ENCODE measurements at places on chromosomes 2 and 18.

- DNase-seq = no peak
Measured at GRCh38 chr2:3683748-3684454, 19.5 kb upstream of the DCDC2C start.

GRCh38 chr2:232235716-232236115 lies 142.8 kb upstream of the ALPP start:
- DNase-seq = no peak

DNA sequence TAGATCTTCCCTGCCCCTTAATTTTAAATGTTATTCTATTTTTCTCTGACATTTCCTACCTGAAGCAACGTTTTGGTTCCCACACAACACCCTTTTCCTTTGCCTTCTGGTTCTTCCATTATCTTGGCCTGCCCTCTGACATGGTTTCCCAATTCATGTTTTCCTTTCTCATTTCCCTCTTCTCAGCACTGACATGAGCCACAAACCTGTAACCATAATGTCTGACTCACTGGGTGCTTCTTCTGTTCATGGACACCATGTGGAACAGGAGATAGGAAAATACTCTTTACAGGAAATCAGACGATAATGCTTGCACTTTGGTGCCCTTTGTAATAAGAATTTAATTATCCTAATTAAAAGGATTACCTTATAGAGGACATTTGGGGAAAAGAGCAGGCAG lies 142.0 kb downstream of the ZEB2 start:
- no peak for DNase-seq

GRCh38 chr2:29657674-29658073 lies 263.7 kb downstream of the ALK start:
- DNase-seq = no peak

DNA sequence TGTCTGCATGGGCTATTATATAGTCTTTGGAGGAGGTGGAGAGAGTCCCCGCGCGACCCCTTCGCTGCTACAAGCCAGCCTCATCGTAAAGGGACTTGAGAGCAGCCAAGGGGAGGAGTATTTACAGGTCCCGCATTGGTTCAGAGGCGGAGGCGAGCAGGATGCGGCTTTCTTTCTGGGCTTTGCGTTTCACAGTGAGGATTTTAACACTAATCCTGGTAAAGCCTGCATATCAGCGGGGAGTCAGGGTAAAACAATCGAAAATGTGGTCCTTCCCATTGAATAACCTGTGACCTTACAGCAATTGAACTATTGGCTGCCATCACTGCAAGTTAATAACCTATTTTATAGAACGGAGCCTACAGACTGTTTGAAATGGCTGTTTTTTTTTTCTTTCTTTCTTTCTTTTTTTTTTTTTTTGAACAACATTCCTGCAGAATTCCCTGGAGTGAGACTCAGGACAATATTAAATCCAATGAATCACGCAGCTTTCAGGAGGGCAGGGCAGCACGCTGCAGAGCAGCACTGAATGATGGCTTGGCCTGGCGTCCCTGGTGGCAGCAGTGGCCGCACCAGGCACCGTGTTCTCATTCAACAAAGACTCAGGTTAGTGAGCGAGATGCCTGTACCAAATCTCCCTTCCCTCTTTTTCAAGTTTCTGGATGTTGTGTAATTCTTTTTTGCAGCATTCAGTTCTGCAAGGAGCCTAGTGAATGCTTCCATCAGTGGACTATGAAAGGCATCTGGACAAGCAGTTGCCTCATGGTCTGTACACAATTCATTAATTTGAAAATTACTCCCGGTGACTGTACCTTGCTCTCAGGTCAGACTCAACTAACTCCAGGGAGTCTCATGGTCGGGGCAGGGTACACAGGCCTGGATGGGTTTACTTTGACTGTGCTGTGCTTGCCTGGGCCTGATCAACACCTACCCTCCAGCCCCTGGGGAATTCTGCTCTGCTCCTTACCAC lies 19.8 kb downstream of the SMIM21 start:
- DNase-seq = no peak

DNA sequence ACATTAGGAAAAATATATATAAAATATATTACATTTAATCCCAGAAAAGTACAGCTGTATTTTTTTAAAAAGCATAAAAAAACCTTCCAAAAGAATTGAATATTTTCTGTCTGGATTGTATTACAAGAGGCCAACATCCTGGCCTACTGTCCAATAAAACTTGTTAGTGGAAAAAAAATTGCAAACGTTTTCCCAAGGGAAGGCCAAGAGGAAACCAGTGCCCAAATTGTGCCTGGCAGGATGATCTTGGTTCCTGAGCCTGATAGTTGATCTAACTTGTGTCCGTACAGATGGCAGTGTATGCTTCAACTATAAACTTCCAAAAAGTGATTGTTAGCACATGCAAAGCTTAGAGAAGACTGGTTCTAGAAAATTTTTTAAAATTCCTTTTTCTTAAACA lies 90.6 kb upstream of the LPIN2 start:
- DNase-seq = no peak

DNA sequence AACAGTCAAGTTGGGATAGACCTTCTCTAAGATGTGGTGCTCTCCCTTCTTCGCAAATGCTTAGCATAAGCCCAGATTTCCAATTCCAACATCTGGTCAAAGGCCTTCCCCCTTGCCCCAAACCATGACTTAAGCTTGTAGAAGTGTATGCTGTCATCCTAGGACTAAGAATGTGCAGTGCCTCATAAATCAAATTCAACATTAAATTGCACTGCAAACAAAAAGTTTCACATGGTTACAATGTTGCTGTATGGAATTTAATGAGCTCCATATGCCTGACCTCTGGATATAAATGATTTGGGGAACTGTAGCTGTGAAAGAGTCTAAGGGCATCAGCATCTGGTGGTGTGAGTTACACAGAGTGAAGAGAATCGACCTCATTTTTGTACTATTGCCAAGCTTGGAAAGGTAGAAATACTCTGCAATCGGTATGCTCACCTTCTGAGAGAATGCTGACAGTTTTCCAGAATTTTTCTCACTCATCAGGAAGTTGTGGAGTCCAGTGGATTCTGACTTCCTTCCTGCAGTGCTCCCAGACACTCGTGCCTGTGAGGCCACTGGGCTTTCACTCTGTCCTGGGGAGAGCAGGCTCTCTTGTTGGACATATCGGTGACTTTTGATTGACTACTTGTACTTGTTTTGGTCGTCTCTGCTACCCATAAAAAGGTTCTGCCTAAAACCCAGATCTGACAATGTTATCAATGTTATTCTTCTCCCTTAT lies 40.6 kb downstream of the FASTKD2 start:
- DNase-seq = no peak

GRCh38 chr2:240436683-240437550 lies 1.5 kb downstream of the GPC1 start:
- no peak for DNase-seq

DNA sequence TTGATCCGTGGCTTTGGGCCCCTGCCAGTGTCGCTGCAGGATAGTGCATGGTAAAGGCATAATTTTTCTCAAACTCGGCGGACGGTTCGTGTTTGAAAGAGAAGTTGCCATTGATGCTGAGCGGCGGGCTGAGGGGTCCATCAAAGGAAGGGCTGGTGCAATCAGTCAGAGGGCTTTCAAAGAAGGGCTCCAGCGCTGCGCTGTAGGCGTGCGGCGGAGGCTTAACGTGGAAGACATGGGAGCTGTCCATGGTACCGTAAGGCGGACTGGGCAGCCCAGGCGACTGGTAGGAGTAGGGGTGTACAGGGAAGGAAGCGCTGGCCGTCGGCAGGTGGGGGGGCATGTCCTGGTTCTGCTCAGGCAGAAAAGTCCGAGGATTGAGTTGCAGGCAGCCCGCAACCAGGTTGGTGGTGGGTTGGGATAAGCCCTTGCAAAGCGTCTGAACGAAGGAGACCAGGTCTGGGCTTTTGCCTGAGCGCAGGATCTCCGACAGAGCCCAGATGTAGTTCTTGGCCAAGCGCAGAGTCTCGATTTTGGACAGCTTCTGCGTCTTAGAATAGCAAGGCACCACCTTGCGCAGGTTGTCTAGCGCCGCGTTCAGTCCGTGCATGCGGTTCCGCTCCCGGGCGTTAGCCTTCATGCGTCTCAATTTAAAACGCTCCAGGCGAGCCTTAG lies 2.3 kb downstream of the NEUROD1 start:
- no peak for DNase-seq

DNA sequence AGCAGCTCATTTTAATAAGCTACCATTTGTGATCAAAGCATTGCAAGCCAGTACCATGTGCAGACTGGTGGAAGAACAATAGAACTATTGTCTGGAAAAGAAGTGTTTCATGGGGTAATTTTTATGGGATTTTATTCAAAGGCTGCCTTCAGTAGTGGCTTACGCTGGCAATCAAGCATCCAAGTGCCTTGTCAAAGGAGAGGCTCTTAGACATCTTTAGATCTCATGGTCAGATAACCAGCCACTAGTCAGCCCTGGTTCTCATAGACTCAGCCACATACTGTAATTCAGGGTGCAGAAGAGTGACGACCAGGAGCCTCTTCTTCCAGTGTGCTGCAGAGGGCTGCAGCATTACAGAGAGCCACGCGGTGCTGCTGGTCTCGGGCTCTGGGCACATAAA lies 98.5 kb upstream of the NOSTRIN start:
- no peak for DNase-seq

DNA sequence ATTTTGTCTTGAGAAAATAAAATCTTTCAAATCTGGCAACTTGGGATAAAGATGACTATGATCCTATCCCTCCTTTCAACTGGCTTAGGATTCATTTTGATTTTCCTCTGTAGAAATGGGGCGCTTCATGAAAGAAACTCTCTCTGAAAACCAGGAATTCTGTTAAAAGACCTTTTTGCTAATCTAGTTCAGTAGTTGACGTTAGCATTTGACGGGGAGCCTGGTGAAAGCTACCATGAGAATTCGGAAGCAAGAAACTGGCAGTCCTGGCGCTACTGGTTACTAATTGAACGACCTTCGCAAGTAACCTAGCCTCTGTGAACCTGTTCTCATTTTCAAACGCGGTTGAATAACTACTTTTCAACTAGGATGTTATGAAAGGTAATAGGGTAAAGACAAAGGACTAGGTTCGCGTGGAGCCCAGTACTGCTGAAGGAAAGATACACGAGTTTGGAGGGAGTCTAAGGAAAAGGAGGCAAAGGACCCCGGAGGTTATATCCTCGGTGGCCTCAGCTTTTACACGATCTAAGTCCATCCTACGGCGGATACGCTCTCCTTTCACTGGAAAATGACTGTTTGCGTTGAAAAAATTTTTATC lies 604 bp upstream of the STK11IP start:
- DNase-seq = no peak

DNA sequence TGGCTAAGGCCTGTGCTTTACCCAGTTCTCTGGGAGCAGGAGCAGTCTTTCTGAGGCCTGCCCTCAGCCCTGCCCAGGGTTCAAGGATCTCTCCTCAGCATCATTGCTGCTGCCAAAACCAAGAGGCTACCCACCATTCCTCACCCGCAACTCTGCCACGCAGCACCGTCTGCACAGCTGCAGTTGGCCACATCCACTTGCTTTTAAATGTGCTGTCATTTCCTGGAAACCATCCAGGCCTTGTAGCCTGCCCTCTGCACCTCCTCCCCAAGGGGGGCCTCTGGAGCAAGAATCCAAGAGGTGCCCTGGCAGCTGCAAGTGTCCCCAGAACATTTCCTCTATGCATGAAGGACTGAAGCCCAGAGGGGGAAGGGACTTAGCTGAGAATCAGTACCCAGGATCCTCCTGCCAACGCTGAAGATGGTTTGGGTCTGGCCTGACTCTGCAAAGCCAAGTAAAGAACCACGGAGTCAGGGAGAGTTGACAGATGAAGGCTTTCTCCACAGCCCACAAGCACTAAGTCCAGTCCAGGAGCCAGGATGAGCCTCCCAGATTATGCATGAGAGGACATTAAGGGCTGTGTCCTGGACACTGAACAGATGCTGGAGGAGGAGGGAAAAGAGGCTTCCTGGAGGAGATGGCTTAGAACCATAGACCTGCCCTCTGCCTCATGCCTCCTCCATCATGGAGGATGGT lies 14.9 kb downstream of the EMX1 start:
- DNase-seq = no peak

DNA sequence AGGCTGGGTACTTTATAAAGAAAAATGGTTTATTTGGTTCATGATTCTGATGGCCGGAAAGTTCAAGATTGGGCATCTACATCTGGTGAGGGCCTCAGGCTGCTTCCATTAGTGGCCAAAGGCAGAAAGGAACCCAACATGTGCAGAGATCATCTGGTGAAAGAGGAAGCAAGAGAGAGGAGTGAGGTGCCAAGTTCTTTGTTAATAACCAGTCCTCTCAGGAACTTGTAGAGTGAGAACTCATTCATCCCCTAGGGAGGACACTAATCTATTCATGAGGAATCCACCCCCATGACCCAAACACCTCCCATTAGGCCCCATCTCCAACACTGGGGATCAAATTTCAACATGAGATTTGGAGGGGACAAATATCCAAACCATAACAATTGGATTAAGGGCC lies 17.8 kb upstream of the SERPINE2 start:
- no peak for DNase-seq

- no peak for DNase-seq
Measured at GRCh38 chr2:30255466-30256408, 24.4 kb downstream of the LBH start.

GRCh38 chr18:63422864-63423304 lies 608 bp upstream of the VPS4B start:
- peak; percentile 36 for DNase-seq

- peak; percentile 83 for DNase-seq
Measured at GRCh38 chr2:113173542-113174375, at the start of gene PSD4. TSS of gene PSD4 (plus strand) at chr2:113173971. CDS start at chr2:113182457, 8,486 bp downstream.

DNA sequence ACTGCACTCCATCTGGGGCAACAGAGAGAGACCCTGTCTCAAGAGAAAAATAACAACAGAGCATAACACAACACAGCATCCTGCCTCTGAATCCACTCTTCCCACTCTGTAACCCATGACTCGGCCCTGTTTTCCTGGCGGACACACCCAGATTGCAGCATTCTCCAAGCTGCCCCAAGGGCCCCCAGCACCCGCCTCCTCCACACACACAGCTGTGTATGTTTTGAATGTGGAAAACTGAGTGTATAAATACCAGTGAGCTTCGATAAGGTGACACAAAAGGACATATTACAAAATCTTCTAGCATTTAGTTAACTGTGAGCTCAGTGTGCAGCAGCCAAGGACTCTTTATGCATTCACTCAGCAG lies 13.0 kb downstream of the IMPA2 start:
- DNase-seq = no peak

DNA sequence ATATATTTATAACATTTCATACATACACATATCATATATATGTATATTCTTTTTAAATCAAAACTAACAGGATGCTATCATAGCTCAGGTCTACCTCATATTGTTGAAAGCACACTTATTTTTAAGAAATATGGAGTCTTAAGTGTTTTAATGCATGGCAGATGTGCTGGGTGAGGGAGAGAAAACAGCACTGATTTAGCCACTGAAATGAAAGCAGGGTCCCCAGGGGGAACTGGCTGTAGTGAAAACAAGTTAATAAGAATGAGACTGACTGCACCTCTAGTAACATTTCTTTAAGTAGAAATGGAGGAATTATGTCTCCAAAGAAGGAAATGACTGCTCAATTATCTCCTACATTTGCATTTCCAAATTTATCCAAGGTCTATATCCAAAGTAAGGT lies 857.8 kb downstream of the DCDC2C start:
- no peak for DNase-seq

- DNase-seq = no peak
Measured at GRCh38 chr18:73940721-73941120, 206.9 kb downstream of the FBXO15 start.
